ENCODE measurements at places on chromosomes 6 and 20.

DNA sequence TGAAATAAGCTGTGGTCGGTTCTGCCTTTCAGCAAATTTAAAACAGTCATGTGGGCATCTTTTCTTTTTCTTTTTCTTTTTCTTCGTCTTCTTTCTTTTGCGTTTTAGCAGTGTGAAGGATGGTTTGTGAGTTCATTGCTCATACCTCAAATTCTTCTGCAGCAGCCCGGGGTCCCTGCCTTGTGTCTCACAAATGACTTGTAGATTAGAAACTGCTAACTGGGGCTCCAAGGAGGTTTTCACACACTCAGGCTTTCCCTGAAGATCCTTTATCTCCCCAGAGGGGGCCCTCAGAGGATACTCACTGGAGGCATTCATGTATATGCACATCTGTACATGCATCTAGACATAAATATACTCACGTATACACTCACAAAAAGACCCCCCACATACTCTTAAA lies 1.7 kb downstream of the SMOC2 start:
- DNase-seq, result no peak

GRCh38 chr6:125237764-125238163 lies 64.0 kb downstream of the HDDC2 start:
- no peak for DNase-seq

DNA sequence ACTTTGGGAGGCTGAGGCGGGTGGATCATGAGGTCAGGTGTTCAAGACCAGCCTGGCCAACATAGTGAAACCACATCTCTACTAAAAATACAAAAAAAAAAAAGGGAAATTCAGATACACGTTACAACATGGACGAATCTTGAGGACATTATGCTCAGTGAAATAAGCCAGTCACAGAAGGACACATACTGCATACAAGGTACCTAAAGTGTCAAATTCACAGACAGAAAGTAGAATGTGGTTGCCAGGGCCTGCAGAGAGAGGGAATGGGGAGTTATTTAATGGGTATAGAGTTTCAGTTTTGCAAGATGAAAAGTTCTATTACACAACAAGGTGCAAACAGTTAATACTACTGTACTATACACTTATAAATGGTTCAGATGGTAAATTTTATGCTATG lies 75.1 kb downstream of the SNX5 start:
- DNase-seq, result no peak

DNA sequence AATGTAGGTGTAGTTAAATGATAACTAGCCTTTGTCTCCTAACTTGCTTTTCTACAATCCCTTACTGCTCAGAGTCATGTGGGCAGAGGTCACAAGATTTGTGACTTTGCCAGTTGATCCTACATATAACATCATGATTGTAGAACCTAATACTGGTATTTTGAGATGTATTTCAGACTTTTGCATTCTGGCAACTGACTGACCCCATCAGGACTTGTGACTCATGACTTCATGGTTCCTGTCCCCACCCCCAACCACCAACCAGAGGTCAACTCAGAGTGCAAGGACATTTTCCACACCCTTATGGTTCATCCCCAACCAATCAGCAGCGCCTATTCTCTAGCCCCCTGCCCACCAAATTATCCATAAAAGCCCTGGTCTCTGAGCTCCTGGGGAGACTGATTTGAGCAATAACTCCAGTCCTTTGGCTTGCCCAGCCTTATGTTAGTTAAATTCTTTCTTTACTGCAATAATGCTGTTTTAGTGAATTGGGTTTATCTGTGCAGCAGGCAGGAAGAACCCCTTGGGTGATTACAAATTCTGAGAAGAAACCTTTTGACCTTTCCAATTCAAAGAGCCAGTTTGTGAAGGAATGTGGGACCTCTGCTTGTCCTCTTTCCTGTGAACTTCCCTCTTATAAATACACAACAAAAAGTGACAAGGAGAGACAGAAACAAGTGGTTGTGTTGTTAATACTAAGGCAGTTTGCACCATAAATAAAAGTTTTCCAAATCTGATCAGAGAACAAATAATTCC lies 588.7 kb downstream of the UTRN start:
- no peak for DNase-seq

GRCh38 chr6:2748183-2748582 lies 2.5 kb downstream of the MYLK4 start:
- no peak for DNase-seq

DNA sequence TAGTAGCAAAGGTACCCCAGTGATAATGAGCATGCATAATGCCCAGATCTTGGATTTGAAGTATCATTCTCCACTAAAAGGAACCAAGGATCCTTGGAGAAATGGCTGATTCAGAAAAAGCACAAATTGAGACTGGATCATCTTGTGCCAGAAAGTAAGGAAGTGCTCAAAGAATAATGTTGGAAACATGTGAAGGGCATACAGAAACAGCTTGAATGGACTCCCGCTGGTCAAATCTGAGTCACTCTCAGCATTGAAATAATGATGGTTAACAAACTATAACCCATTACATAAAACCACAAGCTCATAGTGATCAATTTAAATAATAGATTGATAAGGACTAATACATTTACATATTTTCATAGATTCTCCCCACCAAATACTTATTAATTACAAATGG lies 3.6 kb upstream of the OSTM1 start:
- DNase-seq, result no peak

DNA sequence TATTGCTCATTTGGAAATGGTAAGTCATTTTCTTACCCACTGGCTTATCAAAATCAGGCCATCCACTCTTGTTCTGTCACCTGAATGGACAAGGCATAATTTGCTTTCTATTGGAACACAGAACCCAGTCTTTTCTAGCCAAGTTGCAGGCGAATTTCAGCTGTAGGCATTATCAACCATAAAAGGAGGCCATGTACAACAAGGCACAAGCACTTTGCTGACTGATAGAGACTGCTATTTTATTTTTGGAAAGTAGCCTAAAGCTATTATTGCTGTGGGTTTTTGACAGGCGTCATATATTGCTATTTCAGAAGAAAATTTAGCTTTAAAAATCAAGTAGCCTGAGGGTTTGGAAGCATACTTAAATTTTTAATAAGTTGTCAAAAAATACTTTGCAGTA lies 344.2 kb downstream of the HDGFL1 start:
- no peak for DNase-seq

DNA sequence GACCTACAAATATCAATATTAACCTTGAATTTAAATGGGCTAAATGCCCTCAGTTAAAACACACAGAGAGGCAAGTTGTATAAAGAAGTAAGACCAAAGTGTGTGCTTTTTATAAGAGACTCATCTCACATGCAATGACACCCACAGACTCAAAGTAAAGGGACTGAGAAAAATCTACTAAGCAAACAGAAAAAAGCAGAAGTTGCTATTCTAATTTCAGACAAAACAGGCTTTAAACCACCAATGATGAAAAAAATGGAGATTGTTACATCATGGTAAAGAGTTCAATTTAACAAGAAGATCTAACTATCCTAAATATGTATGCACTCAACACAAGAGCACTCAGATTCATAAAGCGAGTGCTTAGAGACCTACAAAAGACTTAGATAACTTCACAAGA lies 741.9 kb upstream of the MARCKS start:
- no peak for DNase-seq

DNA sequence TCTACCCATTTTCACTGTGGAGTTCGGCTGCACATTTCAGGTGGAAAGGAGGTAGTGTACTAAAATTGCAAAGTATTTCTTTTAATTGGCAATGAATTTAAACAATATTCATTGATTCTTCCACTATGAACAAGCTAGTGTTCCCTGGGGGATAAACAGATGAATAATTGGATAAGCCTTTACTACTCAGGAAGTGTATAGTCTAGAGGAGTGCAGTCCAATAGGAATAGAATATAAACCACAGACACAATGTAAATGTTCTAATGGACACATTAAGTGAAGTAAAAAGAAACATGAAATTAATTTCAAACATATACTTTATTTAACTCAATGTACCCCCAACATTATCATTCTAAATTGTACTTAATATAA lies 28.7 kb downstream of the SGK1 start:
- DNase-seq, result no peak

GRCh38 chr6:139982652-139983295 lies 608.3 kb upstream of the CITED2 start:
- DNase-seq, result no peak

Measured in activated naive CD4-positive, alpha-beta T cell treated with anti-CD3 and anti-CD28 coated beads, Interleukin-2, amount 50 U/mL, for 72 hours (primary cell).